ENCODE measurements at places on chromosomes 7 and 10.
A peak's percentile ranks its signal among the peaks of the same experiment; 100 is the strongest.

DNA sequence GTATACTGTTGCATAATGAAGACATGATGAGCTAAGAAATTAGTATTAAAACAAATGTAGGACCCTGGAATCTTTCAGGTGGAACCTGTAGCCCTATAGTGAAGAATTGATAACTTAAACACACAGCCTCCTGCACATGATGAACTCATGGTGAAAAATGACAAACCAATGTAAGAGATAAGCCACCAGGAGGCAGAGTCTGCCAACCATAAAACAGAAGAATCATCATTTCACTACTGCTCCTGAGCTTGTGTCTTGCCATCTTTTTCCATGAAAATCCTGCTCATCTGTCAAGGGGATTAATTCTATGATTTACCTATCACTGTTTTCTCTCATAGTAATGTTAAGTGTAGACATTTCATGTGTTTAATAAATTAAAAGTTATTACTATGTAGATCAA is 363.9 kb downstream of the MALRD1 start:
- DNase-seq: no peak

- no peak for DNase-seq
Measured at GRCh38 chr10:71727105-71727737, 7.6 kb upstream of the C10orf105 start.

- no peak for DNase-seq
Measured at GRCh38 chr10:89888321-89889070, 187.1 kb downstream of the KIF20B start.

DNA sequence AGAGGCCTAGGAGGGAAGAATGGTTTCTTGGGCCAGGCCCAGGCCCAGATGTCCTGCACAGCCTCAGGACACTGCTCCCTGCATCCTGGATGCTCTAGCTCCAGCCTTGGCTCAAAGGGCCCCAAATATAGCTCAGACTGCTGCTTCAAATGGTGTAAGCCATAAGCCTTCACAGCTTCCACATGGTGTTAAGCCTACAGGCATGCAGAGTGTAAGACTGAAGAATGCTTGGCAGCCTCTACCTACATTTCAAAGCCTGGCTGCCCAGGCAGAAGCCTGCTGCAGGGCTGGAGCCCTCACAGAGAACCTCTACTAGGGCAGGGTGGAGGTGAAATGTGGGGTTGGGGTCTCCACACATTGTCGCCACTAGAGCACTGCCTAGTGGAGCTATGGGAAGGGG is 118.1 kb downstream of the TPK1 start:
- no peak for DNase-seq

DNA sequence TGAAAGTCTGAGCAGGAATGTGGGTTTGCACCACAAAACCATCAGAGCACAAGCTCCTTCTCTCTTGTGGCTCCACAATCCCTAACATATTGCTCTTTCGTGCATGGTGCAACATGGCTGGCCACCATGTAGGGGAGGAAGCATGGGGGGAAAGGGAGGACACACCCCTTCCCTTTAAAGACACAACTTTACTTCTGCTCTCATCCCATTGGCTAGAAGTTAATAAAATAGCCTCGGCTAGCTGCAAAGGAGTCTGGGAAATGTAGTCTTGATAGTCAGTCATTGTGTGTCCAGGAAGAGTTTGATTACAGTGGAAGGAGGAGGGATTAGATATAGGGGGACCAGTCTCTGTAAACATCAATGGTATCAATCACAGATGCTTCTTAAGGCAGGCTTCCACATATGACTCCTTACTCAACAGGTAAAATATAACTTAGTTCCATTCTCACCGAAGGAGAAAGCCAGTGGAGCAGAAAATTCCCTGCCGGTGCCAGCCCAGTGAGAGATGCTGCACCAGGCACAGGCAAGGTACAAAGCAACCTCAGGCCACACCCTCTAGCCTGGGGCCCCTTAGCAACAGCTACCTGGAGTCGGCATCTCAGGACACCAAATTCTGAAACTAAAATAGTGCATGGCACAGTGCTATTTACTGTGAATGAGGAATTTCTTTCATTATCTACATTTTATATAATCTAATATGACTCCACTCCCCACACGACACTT is 124.7 kb upstream of the CTBP2 start:
- no peak for DNase-seq

DNA sequence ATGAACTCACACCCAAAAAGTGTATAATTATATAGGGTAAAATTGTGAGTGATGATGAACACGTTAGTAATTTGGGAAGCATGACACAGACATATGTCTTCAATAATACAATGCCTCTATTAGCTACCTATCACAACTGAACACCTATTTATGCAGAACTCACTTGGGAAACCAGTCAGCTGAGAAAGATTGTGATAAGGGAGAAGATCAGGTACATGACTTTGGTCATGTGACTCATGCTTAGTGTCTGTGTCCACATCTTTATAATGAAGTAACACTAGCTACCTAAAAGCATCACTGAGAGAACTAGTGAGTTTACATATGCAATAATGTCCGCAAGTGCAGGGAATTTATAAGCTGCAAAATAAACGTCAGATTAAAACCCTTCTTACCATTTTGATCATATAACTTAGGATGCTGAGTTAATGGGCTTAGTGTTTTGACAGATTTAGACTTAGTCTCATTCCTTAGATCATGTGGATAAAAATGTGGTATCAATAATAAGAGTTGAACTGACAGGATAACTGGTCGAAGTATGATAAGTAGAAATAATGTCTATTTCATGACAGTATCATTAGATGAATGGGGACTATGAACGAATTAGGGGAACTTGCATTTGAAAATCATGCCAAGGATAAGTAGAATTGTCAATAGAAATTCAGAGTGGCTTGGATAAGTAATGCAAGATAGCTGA is 11.6 kb downstream of the VWDE start:
- DNase-seq: no peak

- no peak for DNase-seq
Measured at GRCh38 chr10:361203-362081, 226.2 kb downstream of the ZMYND11 start.

GRCh38 chr10:97019213-97019844 is 166.4 kb downstream of the SLIT1 start:
- no peak for DNase-seq

GRCh38 chr10:13991353-13991752 is 339.4 kb downstream of the FRMD4A start:
- DNase-seq: no peak

- DNase-seq: no peak
Measured at GRCh38 chr10:59724098-59724938, 14.7 kb upstream of the SLC16A9 start.

DNA sequence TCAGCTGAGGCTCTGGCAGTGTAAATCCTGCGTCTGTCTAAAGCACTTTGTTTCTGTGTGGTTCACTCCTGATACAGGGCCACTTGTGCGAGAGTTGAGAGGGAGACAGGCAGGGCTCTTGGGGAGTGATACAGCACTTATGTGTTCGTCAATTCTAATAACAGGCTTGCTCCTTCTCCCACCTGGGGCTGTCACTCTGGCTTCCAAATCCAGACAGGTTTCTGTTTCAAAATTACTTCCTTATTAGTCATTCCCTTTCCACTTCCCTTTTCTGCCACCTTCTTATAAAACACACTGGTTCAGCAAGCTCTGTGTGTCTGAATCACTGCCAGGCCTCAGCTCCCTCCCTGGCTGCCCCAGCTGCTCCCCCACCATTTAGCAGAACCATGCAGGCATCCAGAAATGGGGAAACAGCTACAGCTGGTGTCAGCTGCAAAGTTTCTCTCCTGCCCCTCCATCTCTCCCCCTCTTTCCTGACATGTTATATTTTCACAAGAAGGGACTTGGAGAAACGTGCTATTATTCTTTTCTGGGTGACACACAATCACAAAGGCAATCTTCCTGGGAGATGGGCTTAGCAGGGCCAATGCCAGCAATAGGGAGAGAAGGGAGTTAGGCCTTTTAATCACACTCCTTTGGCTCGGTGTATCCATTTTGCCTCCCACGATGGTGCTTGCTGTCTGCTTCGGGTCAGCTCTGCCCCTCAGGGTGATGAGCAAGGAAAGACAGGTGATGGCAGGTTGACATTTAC is 58.4 kb upstream of the ZNRF2 start:
- peak; percentile 84 for DNase-seq

- no peak for DNase-seq
Measured at GRCh38 chr7:7565746-7566650, 686 bp upstream of the MIOS start.

GRCh38 chr7:139682136-139683013 is 95.4 kb downstream of the HIPK2 start:
- no peak for DNase-seq

GRCh38 chr7:148665221-148665620 is 33.5 kb upstream of the CUL1 start:
- no peak for DNase-seq

DNA sequence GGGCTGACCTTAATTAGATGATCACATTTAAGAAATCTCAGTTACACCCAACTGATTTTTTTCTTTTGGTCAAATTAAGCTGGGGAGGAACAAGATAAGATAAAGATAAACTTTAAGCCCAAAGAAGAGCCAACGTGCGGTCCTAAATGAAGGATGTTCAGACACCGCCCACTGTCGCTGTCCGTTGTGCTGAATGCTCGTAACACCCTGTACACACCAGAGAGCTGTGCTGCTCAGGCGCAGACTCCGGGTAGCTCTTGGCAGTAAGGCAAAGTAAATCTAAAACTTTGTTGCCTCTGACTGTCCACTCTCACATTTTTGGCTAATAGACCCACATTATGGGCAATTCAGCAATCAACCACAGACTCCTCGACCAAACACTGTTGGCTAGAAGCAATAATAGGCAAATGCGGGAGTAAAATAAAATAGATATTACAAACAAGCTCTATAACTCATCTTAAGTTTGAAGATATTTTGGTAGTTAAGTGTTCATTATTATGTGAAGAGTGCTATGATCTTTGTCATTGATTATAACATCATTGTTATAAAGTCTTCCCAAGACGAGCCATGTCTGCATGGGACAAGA is 57.1 kb downstream of the PLPP4 start:
- DNase-seq: no peak

DNA sequence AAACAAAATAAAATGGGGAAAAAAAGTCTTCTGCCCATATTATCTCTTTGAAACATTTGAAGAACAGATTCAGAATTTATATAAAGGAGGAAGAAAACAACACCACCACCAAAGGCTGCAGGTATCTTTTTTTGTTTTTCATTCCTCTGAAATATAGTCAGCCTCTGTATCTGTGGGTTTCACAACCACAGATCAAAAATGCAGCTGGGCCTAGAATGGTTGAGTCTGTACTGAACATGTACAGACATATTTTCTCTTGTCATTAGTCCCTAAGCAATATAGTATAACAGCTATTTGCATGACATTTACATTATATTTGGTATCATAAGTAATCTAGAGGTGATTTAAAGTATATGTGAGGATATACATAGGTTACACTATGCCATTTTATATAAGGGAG is 559.7 kb upstream of the LRRN3 start:
- no peak for DNase-seq

- no peak for DNase-seq
Measured at GRCh38 chr10:71765176-71765904, 8.0 kb downstream of the VSIR start.

GRCh38 chr7:83072576-83073517 is 89.8 kb downstream of the PCLO start:
- DNase-seq: no peak

- no peak for DNase-seq
Measured at GRCh38 chr10:11066520-11066919, 48.8 kb downstream of the CELF2 start.

DNA sequence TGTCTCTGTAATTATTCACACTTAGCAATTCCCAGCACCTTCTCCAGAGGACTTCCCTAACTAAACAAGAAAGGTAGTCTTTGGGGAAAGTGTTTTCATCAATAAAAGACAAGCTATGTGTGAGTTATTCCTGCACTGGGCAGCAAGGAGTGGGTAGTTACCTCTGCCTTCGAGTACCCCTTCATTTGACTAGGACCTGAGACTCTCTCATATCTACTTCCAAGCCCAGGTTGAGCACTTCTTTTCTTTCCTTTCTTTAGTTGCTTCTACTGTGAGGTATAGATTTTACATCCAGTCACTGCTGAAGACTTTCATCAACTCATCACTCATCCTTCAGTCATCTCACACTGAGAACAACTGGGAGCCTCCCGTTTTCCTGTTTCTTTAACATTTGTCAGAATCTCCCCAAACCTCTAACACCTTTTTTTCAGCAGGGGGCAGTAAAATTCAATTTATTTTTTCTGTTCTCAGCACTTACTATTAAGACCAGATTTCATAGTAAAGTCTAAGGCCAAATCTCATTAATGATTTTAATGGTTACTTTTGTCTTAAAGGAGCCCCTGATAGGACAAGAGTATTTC is 80.1 kb upstream of the PRSS1 start:
- DNase-seq: no peak

DNA sequence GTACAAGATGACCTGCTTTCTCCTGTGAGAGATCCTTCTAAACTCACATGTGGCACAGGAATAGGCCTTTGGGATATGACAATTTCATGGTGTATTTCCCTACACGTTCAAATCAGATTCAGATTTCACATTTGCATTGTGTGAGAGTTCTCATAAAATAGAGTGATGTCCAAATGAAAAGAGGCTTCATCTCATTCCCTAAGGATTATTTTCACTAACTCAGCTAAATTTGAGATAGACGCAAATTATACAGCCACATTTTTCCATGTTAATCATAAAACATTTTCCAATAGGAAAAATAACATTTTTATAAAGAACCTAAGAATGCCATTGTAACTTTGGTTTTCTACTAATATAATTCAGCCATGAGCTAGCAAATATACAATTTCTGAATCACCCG is 35.5 kb upstream of the PARD3 start:
- no peak for DNase-seq

DNA sequence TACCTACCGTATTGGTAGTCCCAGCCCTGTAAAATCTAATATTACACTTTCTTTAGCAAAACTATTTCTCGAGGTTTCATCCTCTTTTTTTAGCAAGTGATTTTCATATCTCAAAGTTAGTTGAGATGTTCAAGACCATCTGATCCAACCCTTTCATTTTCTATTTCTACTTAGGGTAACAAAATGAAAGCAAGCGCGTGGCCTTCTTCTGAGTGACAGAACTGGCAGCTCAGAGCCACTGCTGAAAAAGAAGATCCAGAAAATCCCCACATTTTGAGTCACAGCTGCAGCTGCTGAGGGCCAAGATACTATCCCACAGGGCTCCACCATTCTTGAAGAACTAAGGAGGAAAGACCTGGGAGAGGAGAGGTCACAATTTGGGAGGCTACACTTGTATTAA is 24.8 kb upstream of the ZNF800 start:
- DNase-seq: no peak

DNA sequence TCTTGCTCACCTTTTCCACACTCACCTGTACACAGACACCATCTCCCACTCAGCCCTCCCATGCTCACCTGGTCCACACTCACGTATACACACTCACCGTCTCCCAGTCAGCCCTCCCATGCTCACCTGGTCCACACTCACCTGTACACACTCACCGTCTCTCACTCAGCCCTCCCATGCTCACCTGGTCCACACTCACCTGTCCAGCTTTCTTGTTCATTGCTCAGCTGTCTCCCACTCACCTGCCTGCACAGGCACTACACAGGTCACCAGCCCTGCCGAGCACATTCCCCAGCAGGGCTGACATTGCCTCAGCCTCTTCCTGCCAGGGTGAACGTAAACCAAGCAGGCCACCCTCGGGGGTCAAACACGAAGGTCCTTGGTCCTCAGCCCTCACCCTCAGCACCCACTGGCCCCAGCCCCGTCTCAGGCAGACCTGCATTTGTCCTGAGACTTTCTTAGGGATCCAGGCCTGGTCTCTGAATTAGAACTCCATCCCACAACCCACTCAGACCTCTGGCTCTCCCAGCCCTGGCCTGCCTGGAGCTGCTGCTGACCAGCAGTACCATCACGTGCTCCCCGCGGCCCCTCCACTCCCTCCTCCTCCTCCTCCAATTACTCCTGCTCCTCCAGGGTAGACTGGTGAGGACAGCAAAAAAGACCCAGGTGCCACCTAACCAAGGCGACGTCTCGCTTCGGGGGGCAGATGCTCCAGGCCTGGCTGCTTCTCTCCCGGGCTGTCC is 12.8 kb upstream of the DNAAF5 start:
- DNase-seq: peak; percentile 40

All from ureter (tissue), 1 donor.